HepG2 (cell line): ENCODE measurements at places on chromosomes 1 and 21. TPM values are rescaled to one million over a fixed set of nuclear protein-coding genes. Genes with fewer than 3 reads are reported as not detected.

DNA sequence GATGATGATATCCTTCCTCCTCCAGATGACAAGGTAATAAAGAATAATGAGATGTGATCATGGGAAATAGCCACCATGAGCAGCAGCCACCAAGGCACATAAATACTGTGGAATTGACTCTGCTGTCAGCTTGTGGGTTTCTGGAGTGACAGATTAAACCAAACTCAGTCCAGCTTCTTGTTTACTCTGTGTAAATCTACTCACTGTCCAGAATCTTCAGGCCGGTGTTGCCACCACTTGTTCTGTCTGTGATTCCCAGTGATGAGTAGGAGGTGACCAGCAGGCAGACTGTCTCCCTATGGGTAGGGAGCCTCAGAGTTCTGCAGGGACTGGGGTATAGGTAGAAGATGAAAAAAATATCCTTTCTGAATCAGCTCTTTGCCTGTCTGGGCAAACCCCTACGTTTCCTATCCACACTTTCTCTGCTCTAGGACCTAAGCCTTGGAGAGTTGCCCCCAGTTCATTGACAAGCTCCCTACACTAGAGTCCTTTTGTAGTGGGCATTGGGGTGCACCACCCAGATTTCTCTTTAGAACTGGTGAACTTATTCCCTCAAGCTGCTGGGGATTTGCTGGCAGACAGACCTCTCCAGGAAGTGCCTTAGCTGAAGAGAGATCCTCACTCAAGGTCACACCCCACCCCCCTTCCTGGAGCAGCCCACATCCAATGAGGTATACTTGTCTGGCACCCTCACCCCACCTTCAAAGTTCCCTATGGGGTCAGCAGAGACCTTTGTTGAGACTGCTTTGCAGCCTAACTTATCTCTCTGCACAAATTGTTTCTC, 47.6 kb downstream of the ATP1A1 start:
- H3K4me3 ChIP-seq: no peak overlapping the region
- peaks cover 50% of the 10 kb centered on the region for H3K4me1 ChIP-seq
- no peaks in the 10 kb centered on the region for H3K27me3 ChIP-seq

- no peaks in the 10 kb centered on the region for H3K36me3 ChIP-seq
- peaks cover 33% of the 10 kb centered on the region for H3K4me1 ChIP-seq
- no peaks in the 10 kb centered on the region; the same call in 1 of the 2 replicates for H3K27me3 ChIP-seq
- DNase-seq: peak; percentile 54
- no peak overlapping the region for H3K27ac ChIP-seq
Observed at GRCh38 chr1:157442065-157442464, 110.2 kb downstream of the FCRL5 start.

GRCh38 chr1:167328816-167329483, 108.3 kb downstream of the POU2F1 start:
- H3K27me3 ChIP-seq: no peaks in the 10 kb centered on the region
- H3K4me3 ChIP-seq: no peak overlapping the region
- no peak overlapping the region for H3K27ac ChIP-seq
- peaks cover 49% of the 10 kb centered on the region for H3K4me1 ChIP-seq

GRCh38 chr1:159171688-159172501, 480 bp downstream of the CADM3 start:
- DNase-seq: no peak
- H3K36me3 ChIP-seq: no peaks in the 10 kb centered on the region
- no peaks in the 10 kb centered on the region for H3K4me1 ChIP-seq
- peaks cover 2% of the 10 kb centered on the region; the same call in 1 of the 2 replicates for H3K27me3 ChIP-seq
- H3K27ac ChIP-seq: no peak overlapping the region

- H3K27me3 ChIP-seq: no peaks in the 10 kb centered on the region
- peaks cover 6% of the 10 kb centered on the region; the same call in 2 of the 3 replicates for H3K36me3 ChIP-seq
- no peak overlapping the region for H3K4me3 ChIP-seq
- peaks cover 30% of the 10 kb centered on the region for H3K4me1 ChIP-seq
- H3K27ac ChIP-seq: no peak overlapping the region
Observed at GRCh38 chr1:206465951-206466350, 4.3 kb upstream of the IKBKE start.

DNA sequence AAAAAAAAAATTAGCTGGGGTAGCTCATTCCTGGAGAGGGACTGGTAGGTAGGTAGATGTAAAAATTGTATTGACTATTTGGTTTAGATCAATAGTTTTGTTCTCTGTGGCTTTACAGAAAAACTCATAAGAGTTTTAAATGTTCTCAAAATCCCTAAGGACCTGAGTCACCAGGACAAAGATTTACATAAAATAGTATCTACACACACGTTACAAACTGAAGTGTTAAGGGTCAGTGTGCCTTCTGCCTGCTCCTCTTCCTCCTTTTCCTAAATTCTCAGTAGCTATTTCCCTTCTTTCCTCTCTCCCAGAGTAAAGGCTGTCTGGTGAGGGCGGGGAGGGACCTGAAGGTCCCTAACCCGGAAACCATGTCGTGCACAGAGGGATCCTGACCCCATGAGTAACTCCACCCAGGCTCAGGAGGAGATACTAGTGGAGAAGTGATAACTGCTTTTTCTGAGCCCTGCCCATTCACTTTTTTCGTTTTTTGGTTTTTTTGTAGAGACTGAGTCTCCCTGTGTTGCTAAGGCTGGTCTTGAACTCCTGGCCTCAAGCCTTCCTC, 8.1 kb downstream of the PLEKHM2 start:
- no peak overlapping the region for H3K27ac ChIP-seq
- no peak overlapping the region for H3K4me3 ChIP-seq
- no peak for DNase-seq
- H3K36me3 ChIP-seq: peaks cover 10% of the 10 kb centered on the region; the same call in 2 of the 3 replicates
- no peaks in the 10 kb centered on the region for H3K27me3 ChIP-seq
- peaks cover 9% of the 10 kb centered on the region; the same call in 1 of the 2 replicates for H3K4me1 ChIP-seq

DNA sequence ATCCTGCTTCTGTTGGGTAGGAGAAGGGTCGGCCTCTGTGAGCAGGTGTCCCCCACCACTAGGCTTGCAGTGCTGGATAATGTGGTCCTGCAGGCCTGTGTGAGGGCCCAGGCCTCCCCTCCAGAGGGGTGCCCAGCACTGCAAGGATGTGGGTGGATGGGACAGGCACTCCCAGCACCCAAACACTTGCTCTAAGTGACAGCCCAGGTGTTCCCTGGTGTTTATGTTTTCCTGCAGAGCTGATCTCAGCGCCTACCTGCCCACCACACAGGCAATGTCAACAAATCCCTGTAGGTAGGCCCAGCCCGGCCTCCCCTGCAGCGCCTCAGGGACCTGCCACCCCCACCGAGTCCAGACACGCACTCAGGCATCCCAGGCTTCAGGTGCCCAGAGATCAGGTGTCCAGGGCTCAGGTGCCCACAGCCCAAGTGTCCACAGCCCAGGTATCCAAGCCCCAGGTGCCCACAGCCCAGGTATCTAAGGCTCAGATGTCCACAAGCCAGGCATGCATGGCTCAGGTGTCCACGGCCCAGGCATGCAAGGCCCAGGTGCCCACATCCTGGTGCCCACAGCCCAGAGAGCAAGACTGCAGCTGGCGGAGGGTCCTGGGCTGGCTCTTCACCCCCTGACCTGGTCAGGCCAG, 59.2 kb downstream of the WNT9A start:
- no peak for DNase-seq
- H3K36me3 ChIP-seq: no peaks in the 10 kb centered on the region
- no peaks in the 10 kb centered on the region for H3K4me1 ChIP-seq
- H3K27ac ChIP-seq: no peak overlapping the region
- H3K4me3 ChIP-seq: no peak overlapping the region

- H3K36me3 ChIP-seq: no peaks in the 10 kb centered on the region
- peaks cover 4% of the 10 kb centered on the region for H3K27me3 ChIP-seq
- peaks cover 6% of the 10 kb centered on the region; the same call in 1 of the 2 replicates for H3K4me1 ChIP-seq
- no peak overlapping the region for H3K27ac ChIP-seq
- DNase-seq: no peak
- no peak overlapping the region for H3K4me3 ChIP-seq
Observed at GRCh38 chr1:34743775-34744174, 11.1 kb upstream of the GJB5 start.

- H3K4me1 ChIP-seq: peaks cover 11% of the 10 kb centered on the region; the same call in 1 of the 2 replicates
- H3K4me3 ChIP-seq: no peak overlapping the region
- peaks cover 43% of the 10 kb centered on the region; the same call in 2 of the 3 replicates for H3K27me3 ChIP-seq
- DNase-seq: no peak
- H3K27ac ChIP-seq: no peak overlapping the region
- H3K36me3 ChIP-seq: no peaks in the 10 kb centered on the region
Observed at GRCh38 chr1:228282329-228283042, 74.6 kb downstream of the OBSCN start.

DNA sequence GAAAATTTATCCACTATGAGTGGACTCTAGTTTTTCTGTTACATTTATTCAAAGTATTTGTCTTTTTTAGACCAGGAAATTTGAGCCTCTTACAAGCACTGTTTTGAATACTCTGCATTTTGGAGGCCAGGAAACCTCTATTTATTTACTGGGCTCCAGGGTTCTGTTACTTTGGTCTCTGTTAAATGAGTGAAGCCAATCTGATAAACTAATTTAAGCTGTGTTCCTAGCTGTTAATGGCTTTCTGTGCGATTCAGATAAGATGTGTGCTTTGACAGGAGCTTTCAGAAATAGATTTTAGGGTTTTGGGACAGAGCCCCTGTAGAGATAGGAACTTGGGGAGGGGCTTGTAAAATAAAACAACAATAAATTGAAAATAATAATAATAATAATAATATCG, 23.9 kb downstream of the ACKR1 start:
- no peak overlapping the region for H3K4me3 ChIP-seq
- no peaks in the 10 kb centered on the region for H3K27me3 ChIP-seq
- H3K27ac ChIP-seq: no peak overlapping the region
- no peak for DNase-seq
- no peaks in the 10 kb centered on the region for H3K36me3 ChIP-seq
- H3K4me1 ChIP-seq: no peaks in the 10 kb centered on the region

DNA sequence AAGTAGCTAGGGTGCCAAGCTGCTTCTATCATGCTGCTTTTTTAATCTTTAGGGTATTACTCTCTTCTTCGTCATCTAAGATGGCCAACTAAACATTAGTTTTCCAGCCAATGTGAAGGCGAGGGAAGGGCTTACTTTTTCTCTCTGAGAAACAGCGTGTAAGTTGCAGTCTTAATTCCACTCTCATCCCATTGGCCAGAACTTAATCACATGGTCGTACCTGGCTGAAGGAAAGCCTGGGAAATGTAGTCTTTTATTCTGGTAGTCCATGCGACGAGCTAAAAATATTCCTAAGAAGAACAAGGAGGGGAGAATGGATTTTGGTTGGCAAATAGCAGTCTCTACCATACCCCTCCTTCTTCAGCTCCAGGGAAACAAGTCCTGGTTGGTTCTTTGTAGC, 21.5 kb downstream of the DNAJC6 start:
- no peaks in the 10 kb centered on the region for H3K36me3 ChIP-seq
- no peak for DNase-seq
- no peak overlapping the region for H3K4me3 ChIP-seq

- no peak overlapping the region for H3K4me3 ChIP-seq
- no peaks in the 10 kb centered on the region for H3K4me1 ChIP-seq
- no peaks in the 10 kb centered on the region for H3K36me3 ChIP-seq
Observed at GRCh38 chr1:207519505-207520399, 23.8 kb downstream of the CR1 start.

GRCh38 chr1:28144203-28145135, 32.0 kb downstream of the PTAFR start:
- peak; percentile 20 for DNase-seq
- no peaks in the 10 kb centered on the region; the same call in 2 of the 3 replicates for H3K27me3 ChIP-seq
- H3K4me1 ChIP-seq: peaks cover 22% of the 10 kb centered on the region
- no peaks in the 10 kb centered on the region for H3K36me3 ChIP-seq
- H3K4me3 ChIP-seq: no peak overlapping the region

DNA sequence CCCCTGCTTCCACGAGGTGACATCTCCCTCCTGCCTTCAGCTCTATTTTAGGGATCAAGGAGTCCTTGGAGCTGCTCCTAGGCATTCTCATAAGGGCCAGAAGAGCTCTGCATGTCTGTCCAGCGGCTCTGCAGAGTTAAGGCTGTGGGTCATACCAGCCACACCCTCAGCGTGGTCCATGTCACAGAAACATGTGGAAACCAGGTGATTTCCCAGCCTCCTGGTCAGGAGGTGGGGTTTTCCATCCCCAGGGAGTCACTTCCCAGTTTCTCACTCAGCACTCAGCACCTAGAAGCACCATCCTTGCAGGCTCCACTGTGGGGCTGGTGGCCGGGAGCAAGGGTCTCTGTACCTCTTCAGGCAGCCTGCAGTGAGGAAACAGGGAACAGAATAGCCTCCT, 1.4 kb upstream of the TNFRSF1B start:
- H3K27ac ChIP-seq: no peak overlapping the region
- no peak overlapping the region for H3K4me3 ChIP-seq
- H3K27me3 ChIP-seq: peaks cover 16% of the 10 kb centered on the region; the same call in 1 of the 3 replicates

GRCh38 chr1:201739492-201740085, 89.4 kb upstream of the IPO9 start:
- no peaks in the 10 kb centered on the region for H3K36me3 ChIP-seq
- no peak overlapping the region for H3K4me3 ChIP-seq
- DNase-seq: no peak
- H3K4me1 ChIP-seq: no peaks in the 10 kb centered on the region

GRCh38 chr1:160116283-160117147, 956 bp downstream of the ATP1A2 start:
- no peak overlapping the region for H3K4me3 ChIP-seq
- peaks cover 68% of the 10 kb centered on the region for H3K4me1 ChIP-seq
- H3K27me3 ChIP-seq: no peaks in the 10 kb centered on the region; the same call in 1 of the 2 replicates
- no peaks in the 10 kb centered on the region for H3K36me3 ChIP-seq

- no peaks in the 10 kb centered on the region for H3K27me3 ChIP-seq
- H3K27ac ChIP-seq: peak overlapping the region; percentile 57
- H3K4me3 ChIP-seq: peak overlapping the region; percentile 84
- peaks cover 39% of the 10 kb centered on the region for H3K4me1 ChIP-seq
Observed at GRCh38 chr1:43936431-43937151, 3.0 kb downstream of the ARTN start.

DNA sequence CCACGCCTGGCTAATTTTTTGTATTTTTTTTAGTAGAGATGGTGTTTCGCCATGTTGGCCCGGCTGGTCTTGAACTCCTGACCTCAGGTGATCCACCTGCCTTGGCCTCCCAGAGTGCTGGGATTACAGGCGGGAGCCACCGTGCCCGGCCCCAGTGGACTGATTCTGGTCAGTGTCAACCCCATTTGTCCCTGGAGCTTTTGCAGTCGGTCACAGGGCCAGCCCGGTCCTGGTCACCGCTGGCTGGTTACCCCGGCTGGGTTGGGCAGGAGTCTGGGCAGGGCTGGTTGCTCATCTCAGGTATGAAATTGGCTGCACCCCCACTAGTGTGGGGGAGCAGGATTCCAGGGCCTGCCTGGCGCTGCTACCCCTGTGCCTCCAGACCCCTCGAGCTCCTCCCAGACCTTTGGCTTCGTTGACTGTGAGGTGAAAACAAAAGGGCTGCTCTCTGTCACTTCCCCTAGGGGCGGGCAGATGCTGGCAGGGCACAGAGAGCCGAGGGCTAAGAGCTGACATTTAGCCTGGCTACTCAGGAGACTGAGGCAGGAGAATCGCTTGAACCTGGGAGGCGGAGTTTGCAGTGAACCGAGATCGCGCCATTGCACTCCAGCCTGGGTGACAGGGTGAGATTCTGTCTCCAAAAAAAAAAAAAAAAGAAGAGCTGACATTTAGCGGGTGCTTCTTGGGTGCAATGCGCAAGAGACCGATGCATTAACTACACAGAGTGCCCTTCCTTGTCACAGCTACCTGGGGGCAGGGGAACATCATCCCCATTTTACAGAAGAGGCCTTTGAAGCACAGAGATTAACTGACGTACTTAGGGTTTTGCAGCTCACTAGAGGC, 10.6 kb downstream of the TNFRSF1B start:
- no peaks in the 10 kb centered on the region for H3K36me3 ChIP-seq
- no peak for DNase-seq

Gene SPRR4
- not detected in 2 replicates for total RNA-seq

Gene S100A11
- 5.9 and 6.6 TPM in 2 replicates for total RNA-seq

Gene RGS8
- not detected in 2 replicates for total RNA-seq

Gene WLS
- not detected in 2 replicates for total RNA-seq

Gene NOS1AP
- 2.5 and 3.3 TPM in 2 replicates for total RNA-seq

Gene FAM151A
- total RNA-seq: 1.5 and 3.6 TPM in 2 replicates

Gene RGS5
- total RNA-seq: 2.3 and 3.2 TPM in 2 replicates

Gene CRYZ
- 115 and 203 TPM in 2 replicates for total RNA-seq

Gene SOAT1
- 40.2 and 52.0 TPM in 2 replicates for total RNA-seq

Gene C1orf87
- total RNA-seq: not detected in 2 replicates

Gene MMP23B
- 0.75 and 1.0 TPM in 2 replicates for total RNA-seq
